ENCODE measurements at places on chromosomes 7 and 10.

DNA sequence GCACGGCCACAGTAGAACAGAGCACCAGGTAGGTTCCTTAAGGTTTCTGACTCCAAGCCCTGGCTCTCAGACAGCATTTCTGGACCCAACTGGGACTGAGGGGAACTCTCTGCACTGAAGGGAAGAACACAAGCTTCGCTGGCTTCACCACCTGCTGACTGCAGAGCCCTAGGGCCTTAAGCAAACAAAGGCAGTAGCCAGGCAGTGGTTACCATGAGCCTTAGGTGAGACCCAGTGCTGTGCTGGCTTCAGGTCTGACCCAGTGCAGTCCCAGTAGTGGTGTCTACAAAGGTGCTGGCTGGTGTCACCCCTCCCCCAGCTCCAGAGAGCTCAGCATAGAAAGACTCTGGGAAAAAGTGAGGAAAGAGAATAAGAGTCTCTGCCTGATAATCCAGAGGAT lies 59.5 kb downstream of the SIRT1 start:
- DNase-seq, result no peak

DNA sequence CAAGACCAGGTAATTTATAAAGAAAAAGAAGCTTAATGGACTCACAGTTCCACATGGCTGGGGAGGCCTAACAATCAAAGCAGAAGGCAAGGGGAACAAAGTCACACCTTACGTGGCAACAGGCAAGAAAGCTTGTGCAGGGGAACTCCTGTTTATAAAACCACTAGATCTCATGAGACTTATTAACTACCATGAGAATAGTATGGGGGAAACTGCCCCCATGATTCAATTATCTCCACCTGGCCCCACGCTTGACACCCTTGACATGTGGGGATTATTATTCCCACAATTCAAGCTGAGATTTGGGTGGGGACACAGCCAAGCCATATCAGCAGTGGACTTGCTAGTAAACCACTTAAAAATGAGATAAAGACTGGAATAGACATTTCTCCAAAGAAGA lies 451.7 kb downstream of the DNAJB9 start:
- DNase-seq, result no peak

DNA sequence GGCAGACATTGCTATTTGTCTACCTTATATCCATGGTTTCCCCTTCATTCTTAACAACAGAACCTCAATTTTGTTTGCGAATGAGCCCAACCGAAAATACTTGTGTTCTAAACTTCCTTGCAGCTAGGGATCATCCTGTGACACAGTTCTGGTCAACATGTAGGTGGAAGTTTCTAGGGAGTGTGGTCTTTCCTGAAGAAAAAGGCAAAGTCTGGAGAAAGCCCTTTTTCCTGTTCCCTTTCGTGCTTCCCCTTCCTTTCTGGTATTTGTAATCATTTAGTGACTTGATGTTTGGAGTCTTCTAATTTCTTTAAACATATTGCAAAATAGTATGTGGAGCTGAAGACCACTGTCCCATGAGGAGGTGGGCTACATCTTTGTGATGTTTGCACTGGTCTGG lies 2.9 kb upstream of the IFRD1 start:
- DNase-seq, result no peak

GRCh38 chr7:109967406-109967805 lies 1123.5 kb upstream of the LRRN3 start:
- DNase-seq, result no peak

GRCh38 chr7:99020413-99020715 lies 123.5 kb downstream of the SMURF1 start:
- no peak for DNase-seq

DNA sequence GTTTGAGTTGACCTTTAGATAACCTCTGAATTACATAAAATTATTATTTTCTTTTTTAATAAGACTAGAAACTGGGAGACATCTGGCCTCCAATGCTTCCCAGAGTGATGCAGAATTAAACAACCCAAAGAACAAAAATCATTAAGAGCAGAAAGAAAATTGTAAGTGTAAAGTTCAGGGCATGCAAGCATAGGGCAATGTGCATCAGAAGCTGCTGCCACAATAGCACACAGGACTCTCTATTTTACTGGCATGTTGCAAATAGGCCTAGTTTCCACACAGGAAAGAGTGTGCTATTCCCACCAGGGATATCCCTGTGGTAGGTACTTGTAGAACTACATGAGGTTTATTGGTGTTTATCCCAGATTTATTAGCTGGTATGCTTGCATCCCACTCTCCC lies 20.5 kb upstream of the STEAP2 start:
- DNase-seq, result no peak

- no peak for DNase-seq
These were observed 682.7 kb upstream of the FZD8 start for GRCh38 chr10:36324831-36325230.

- DNase-seq, result no peak
These were observed 91.9 kb upstream of the MBL2 start for GRCh38 chr10:52864201-52865106.

- DNase-seq, result no peak
These were observed 332.6 kb upstream of the GHITM start for GRCh38 chr10:83806717-83807116.

- DNase-seq, result peak; percentile 86
These were observed 46.6 kb downstream of the PWWP2B start for GRCh38 chr10:132443605-132443982.

GRCh38 chr10:59879363-59879913 lies 26.9 kb downstream of the CCDC6 start:
- DNase-seq, result no peak

DNA sequence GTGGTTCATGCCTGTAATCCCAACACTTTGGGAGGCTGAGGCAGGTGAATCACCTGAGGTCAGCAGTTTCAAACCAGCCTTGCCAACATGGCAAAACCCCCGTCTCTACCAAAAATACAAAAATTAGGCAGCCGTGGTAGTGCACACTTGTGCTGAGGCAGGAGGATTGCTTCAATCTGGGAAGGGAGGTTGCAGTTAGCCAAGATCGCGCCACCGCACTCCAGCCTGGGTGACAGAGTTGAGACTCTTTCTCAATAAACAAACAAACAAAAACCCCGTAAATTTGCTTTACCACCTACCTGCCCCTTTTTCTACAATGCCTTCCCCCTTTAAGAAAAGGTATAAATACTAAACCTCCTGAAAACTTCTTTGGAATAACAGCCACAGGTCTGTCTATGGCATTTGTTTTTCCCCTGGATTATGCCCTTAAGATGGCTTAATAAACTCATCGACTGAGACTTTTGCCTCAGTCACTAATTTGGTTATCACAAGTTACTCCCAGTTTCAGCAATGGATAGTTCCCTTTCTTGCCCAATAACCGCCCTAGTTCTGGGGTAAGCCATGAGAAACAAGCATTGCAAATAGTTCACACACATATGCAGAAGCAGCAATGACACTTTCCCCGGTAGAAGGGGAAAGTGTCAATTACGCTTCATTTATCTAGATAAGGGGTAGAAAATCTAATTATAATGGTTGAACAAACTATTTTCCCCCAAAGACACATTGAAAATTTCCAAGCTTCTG lies 52.8 kb upstream of the SVIL start:
- no peak for DNase-seq

- DNase-seq, result no peak
These were observed 106.8 kb downstream of the ARHGAP22 start for GRCh38 chr10:48497780-48498770.

DNA sequence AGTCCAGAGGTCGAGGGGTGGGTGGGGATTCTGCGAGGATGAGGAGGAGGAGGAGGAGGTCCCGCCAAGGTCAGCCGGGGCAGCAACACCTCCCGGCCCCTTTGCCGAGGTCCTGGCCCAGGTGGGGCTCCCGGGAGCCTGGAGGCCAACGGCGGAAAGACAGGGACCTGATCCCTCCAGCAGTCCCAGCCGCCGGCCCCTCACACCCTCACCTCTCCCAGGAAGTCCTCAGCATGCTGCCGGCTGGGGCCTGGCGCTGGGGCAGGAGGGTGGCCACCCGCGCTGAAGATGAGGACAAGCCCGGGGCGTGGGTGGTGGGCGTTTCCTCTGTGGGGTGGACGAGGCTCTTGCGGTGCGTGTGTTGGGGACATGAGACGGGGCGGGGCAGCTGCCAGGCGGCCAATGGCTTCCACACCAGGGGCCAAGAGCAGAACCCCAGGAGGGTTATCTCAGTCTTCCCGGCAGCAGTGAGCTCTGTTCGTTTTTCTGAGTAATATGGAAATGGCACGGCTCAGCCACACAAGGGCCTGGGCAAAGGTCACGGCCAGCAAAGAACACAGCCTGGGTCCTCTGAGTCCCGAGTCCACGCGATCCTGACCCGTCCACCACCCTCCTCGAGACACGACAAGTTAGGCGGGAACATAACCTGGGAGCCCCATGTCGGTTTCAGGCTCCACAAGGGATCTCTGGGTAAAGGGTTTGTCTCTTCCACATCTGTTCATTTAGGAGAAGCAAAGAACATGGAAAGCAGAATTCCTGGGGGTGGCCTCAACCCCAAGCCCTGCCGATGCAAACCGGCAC lies 82.9 kb upstream of the PDGFA start:
- DNase-seq, result peak; percentile 70

GRCh38 chr10:7797582-7797981 lies 9.6 kb downstream of the ATP5F1C start:
- no peak for DNase-seq

DNA sequence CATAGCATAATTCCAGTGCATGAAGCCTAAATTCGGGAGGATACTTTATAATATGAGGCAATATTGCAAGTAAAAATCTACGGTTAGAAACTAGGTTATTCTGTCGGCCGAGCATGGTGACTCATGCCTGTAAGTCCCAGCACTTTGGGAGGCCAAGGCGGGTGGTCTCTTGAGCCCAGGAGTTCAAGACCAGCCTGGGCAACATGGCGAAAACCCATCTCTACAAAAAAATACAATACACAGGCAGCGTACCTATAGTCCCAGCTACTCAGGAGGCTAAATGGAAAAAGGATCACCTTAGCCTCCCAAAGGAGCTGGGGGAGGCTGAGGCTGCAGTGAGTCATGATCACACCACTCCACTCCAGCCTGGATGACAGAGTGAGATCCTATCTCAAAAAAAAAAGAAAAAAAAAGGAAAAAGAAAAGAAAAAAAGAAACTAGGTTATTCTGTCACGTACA lies 14.2 kb downstream of the SKAP2 start:
- DNase-seq, result no peak

DNA sequence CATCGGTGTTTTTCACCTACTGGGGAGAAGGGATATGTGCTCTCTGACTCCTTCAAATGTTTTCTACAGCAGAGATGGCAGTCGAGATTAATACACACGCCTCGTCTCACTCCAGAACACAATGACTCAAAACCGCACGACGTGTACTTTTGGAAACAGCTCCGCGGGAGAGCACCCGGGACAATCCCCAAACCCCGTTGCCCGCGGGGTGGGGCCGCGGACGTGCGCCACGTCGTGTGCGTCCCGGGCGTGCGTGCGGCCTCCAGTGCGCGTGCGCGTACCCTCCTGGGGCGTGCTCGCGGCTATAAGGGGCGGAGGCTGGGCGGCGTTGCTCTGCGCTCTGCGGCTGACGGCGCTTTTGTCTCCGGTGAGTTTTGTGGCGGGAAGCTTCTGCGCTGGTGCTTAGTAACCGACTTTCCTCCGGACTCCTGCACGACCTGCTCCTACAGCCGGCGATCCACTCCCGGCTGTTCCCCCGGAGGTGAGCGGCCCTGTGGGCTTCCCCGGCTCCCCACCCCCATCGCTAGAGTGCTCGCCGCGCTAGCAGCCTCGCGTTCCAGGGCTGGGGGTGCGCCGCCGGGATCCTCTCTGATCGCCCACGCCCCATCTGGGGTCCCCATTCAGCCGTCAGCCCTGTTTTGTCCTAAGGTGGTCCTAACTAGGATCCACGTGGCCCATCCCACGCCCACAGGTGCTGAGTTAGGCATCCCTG lies at the start of gene HILPDA:
Gene HILPDA, plus strand, starts transcription at position 336 of the 712 bp plus-strand sequence. CDS start 1,391 bp downstream, outside the sequence.
- DNase-seq, result peak; percentile 99

- DNase-seq, result no peak
These were observed 698.6 kb downstream of the CCSER2 start for GRCh38 chr10:85026878-85027467.

DNA sequence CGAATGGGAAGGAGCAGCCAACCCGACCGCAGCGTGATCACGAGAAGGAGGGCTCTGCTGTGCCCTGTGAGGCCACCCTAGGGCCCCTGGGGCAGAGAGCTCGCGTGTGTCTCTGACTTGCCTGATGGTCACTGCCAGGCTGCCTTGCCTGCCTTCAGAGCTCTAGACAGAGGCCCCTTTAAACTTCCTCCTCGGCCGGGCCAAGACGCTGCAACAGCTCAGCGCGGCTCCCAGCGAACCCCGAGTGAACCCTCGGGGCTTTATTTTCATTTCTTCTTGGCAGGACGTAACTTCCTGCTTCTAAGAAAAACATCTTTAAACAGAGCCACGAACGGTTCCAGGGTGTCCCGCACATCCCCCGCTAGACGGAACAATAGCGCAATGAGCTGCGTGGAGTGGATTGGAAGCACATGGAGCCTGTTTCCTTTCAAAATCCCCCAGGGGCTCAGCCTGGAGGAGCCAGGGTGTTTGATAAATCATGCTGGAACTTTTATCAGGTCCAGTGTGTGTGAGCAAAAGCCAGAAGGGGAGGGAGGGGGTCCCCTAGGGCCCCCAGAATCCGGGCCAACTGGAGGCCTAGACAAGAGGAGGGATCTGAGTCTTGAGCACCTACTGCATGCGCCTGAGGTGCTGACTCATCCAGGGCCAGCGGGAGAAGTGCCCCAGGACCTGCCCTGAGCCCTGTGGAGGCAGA lies 134.1 kb upstream of the GDF10 start:
- peak; percentile 79 for DNase-seq

DNA sequence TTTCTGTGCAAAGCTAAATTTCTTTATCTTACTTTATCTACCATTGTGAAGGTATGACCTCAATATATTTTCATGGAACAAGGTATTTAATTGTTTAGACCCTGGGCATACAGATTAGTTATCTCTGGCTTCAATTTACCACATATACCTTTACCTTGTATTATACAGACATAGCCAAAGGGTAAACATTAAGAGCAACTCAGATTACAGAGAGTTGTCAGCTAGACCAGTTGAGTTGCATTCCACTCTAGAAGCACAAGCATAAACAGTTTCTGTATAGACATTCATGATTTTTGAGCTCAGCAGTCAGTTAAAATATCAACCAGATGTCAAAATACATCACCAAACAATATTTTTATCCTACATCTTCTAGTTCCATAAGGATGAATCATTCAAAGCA lies 857.3 kb upstream of the ZWINT start:
- no peak for DNase-seq

GRCh38 chr10:43903451-43903850 lies 254.8 kb upstream of the ZNF32 start:
- no peak for DNase-seq

DNA sequence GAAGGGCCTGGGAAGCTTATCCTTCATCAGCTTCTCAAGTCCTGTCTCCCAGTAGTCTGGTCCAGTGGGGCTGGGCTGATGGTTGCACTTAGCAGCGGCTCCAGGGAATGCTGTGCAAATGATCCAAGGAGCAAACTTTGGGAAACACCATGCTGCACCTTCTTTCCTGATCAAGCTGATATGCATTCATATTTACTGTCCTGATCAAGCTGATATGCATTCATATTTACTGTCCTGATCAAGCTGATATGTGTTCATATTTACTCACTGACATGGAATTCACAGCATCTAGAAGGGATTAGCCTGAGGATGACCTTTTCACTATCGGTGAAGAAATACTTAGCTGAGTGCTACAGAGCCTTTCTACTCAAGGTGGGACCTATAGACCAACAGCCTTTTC lies 330.7 kb downstream of the BMPER start:
- DNase-seq, result no peak

- no peak for DNase-seq
These were observed 1404.2 kb upstream of the CELF2 start for GRCh38 chr10:9613338-9614075.

GRCh38 chr10:1142596-1142995 lies 86.4 kb downstream of the WDR37 start:
- peak; percentile 64 for DNase-seq

All from activated CD4-positive, alpha-beta T cell treated with anti-CD3 and anti-CD28 coated beads, Interleukin-2, amount 10 ng/mL, durations not matched to agents 24 days and 14 days (primary cell).